ENCODE measurements at places on chromosomes 3 and 15.

DNA sequence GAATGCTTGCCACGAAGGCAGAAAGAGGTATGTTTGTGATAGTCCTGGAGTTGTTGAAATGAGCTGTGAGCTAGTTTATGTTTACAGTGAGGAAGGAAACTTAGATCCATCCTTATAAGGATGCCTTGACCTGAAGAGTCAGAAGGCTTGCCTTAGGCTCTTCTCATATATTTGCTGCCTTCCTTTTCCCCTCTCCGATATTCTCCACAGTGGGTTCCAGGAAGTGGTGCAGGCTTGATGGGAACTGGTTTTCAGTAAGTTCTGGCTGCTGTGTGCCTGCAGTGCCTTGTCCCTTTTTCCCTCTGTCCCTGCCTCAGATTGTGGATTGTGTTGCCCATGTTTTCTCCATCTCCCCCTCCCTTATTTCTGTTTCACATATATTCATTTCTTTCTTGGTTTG lies 287.3 kb upstream of the UBE2E1 start:
- DNase-seq, result no peak

DNA sequence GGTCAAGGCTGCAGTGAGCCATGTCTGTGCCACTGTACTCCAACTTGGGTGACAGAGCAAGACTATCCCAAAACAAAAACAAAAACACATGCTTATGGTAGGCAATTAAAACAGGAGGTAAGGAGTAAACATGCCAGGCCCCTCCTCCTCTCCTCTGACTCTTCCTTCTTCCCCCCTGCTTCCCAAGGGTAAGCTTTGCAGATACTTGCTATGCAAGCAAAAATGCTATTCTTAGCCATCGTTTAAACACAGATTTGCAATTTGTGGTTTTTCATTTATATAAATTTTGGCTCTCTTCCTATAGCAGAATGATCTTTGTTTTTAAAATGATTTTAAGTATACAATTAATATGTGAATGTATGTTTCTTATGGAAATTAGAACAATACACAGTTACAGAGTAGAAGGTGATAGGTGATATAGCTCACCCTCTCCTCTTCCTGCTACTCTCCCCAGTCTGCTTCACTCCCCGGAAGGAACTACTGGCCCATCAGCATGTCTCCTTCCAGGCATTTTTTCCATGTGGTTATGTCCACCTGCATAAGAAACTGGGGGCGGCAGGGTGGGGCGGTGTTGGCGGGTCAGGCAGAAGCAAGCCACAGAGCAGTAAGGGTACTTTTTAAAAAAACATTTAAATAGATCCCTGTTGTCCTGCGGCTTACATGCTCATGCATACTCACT lies 42.1 kb downstream of the IGF1R start:
- no peak for DNase-seq

DNA sequence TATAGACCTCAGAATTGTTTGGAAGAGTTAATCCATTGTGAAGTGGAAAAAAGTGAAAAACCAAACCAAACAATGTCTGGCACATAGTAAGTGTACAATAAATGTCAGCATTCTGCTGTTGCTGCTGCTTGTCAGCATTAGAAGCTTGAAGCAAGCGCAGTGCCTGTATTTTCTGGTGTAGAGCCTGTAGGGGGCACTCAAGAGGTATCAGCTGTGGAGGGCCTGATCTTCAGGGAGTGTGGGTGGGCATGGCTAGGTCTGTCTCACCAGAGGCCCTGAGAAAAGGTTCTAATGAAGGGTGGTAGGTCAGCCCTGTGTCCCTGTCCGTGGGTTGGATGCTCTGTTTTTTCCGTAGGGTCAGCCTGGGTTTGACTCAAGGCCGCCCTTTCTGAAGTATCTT lies 3.6 kb downstream of the ADAMTSL3 start:
- no peak for DNase-seq

DNA sequence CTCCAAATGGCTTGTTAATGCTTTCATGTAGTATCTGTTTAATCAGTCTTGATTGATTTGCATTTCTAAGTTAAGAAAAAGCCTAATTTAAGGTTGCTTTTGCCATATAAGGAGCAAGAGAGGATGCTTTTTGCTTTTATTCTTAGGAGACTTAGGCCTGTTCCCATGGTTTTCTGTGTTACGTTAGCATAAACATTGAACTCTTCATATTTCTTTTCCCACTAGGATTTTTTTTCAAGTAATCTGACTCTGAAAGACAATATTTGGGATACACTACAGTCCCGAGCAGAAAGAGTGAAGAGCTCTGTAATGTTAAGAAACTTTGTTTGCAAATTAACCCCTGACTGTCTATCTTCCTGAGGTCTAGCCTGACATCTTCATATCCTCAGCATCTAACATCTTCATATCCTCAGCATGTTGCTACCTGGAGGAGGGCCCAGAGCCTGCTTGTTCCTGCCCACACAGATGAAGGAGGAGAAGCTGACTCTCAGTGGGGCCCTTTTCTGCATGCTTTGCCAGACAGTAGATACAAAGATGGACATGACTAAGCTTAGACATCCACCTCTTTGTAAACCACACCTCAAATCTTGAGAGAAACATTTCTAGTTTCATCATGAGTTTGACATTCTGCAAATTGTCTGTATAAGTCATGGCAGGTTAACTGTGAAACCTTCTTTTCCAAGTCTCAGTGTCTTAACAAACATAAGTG lies 86.2 kb upstream of the COL6A5 start:
- no peak for DNase-seq

DNA sequence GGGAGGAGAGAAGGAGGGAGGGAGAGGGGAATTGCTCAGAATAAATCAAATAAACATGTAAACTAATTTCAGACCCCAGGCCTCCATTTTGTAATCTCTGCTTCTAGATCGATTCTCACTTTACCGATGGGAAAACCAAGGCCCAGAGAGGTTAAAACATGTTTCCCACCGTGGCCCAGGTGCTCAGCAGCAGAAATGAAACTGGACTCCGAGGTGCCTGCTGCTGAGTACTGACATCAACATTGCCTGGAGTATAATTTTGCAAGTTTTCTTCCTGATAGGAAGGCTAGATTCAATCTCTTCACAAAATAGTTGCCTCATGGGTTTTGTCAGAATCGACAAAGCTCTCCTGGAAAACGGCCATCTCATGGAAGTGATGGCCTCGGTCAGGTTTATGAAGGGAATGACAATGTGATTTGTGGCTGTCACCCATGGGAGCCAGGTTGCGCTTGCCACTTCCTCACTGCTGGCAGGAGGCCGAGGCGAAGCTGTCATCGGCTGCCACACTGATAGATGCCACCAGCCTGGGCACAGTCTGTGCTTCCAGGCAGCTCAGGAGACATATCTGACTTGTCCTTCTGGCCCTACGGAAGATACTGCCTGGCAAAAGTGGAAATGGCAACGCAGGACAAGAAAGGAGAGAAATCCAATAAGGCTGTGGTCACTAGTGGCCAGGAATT lies 133.1 kb upstream of the LRRN1 start:
- DNase-seq, result no peak

GRCh38 chr3:126154391-126155279 lies 25.8 kb downstream of the ALDH1L1 start:
- DNase-seq, result no peak

Measured in HL-60 (cell line).